Cerebellar nuclear complex (tissue), 1 donor: ENCODE measurements at places on chromosomes 13 and 19.
A peak's percentile ranks its signal among the peaks of the same experiment; 100 is the strongest.

DNA sequence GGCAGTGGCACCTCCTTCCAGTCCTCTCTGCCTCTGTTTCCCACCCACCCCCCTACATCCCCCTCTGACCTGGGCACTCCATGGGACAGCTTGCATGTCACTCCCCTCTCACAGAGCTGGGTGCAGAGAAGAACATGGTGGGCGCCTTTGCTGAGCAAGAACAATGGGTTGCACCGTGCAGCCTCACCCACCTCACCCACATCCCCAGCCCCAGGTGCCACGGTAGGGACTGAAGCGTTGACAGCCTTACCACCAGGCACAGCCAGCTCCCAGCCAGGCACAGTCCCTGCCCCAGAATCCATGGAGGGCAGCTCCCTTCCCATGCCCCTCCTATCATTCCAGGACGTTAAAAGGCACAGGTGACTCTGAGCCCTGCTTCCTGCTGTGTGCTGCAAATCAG, 93.1 kb upstream of the VSTM2B start:
- no peak for DNase-seq

DNA sequence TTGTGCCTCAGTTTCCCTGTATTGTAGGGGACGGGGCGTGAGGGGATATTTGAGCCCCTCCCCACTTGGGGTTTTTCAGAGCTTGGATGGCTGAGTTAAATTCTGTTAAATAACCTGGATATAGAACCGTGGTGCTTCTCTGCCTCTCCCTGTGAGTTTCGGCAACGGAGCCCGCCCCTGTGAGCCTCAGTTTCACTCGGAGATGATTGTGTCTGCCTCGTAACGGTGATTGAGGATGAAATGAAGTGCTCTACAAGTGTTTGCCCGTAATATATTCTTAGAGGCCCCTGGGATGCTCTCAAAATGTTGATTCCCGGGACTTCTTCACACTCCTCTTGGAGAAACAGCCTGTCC, 509 bp downstream of the KXD1 start:
- DNase-seq: no peak

DNA sequence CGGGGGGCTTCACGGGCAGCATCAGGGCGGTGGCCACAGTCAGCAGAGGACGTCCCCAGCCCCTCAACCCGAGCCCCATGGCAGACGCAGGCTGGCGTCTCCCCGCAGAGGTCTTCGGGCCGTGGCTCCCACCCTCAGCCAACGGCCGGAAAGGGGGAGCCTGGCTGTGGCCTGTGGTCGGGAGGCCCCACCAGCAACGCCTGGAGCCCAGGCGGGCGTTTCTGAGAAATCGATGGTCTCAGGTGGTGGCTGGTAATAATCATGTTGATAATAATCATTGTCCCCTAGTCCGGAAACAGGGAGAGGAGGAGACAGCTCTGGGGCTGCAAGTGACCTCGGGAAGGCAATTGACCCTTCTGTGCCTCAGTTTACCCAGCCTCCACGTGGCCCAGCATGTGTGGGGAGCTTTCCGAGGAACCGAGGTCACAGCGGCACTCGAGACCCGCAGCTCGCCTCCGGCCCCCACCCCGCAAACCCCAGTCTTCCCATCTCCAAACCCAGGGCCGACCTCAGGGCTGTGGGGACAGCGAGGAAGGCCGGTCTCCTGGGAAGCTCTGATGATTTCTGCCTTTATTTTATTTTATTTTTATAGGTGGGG, at the start of gene PRSS57:
TSS of gene PRSS57 (minus strand) at position 101 of the 598 bp plus-strand sequence. CDS start at position 79, 22 bp downstream.
- DNase-seq: no peak

DNA sequence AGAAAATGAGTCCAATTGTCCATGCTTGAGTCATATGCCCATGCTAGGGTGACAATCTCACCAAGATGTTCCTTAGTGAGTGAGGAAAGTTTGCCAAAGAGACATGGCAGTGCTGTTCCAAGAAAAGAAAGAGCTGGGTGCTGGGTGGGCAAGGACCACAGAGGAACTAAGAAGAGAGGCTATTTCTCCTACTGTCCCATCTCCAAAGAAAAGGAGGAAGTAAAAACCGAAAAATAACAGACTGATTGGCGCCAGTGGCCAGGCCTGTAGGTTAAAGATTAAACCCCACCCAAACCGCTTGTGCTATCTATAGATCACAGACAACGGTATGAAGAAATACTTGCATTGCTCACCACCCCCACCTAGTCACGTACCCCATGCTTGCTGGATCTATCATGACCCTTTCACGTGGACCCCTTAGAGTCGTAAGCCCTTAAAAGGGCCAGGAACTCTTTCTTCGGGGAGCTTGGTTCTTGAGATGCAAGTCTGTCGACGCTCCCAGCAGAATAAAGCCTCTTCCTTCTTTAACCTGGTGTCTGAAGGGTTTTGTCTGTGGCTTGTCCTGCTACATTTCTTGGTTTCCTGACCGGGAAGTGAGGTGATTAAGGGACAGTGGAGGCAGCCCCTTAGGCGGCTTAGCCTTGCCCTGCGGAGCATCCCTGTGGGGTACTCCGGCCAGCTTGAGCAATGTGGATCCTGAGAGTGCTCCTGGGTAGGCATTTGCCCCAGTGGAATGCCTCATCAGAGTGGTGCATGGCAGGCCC, 606.5 kb downstream of the UQCRFS1 start:
- no peak for DNase-seq

GRCh38 chr13:111020546-111020945, 94.6 kb upstream of the ARHGEF7 start:
- no peak for DNase-seq

GRCh38 chr13:25177012-25177411, 4.9 kb upstream of the AMER2 start:
- DNase-seq: peak; percentile 97

DNA sequence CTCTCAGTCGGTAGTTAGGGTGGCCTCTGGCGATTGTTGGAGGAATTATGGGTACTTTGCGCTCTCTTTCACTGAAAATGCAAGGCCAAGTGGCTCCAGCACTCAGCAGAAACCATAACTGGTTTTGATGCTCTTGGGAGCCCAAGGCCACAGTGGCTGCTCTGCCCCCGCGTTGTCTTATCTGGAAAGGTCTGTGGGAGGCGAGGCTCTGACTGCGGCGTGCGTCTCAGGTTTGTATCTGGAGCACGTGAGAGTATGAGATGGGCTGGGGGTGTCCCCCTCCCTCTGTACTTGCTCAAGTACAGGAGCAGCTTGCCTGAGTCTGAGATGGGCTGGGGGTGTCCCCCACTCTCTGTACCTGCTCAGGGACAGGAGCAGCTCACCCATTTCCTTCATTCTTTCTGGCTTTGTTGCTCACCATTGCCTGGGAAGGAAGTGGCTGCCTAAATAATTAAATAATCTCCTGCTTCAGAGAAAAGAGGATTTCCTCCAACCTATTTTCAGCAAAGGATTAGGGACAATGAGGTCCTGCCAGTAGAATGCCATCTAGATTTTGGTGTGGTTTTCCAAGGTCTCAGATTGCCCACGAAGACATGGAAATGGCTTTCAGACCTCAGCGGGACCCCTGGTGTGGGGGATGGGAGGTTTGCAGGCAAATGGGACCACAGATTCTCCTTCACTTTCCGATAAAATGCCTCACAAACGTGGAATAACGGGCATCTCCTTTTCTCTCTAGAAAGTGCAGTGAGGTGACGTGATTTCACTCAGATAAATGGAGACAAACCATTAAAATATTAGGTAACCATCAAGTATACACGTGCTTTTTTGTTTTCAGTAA, 14.7 kb downstream of the ATP11A start:
- DNase-seq: no peak

DNA sequence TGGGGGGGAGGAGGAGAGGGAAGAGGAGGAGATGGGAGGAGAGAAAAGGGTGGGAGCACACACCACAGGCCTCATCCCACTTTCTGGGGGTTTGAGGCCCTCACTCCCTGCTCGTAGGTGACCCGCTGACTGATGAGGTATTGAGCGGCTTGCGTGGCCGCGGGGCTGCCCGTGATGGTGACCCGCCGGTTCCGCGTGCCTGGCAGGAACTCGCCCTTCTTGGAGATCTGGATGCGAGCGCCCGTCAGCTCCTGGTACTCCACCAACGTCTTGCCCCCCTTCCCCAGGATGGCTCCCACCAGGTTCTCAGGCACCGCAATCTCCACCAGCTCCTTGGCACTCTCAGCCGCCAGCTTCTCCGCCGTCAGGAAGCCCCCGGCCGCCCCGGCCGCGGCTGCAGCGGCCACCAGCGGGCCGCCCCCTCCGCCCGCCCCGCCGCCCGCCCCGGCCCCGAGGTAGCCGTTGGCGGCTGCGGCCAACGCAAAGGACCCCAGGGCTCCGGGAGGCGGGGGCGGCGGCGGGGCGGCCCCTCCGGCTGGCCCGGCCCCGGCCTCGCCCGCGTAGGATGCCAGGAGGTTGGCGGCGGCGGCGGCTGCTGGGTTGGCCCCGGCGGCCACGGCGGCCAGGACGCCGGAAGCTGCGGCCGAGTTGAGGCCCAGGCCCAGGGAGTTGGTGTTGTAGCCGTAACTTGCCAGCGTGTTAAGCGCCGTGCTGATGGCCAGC, 25.4 kb upstream of the NANOS2 start:
- no peak for DNase-seq

DNA sequence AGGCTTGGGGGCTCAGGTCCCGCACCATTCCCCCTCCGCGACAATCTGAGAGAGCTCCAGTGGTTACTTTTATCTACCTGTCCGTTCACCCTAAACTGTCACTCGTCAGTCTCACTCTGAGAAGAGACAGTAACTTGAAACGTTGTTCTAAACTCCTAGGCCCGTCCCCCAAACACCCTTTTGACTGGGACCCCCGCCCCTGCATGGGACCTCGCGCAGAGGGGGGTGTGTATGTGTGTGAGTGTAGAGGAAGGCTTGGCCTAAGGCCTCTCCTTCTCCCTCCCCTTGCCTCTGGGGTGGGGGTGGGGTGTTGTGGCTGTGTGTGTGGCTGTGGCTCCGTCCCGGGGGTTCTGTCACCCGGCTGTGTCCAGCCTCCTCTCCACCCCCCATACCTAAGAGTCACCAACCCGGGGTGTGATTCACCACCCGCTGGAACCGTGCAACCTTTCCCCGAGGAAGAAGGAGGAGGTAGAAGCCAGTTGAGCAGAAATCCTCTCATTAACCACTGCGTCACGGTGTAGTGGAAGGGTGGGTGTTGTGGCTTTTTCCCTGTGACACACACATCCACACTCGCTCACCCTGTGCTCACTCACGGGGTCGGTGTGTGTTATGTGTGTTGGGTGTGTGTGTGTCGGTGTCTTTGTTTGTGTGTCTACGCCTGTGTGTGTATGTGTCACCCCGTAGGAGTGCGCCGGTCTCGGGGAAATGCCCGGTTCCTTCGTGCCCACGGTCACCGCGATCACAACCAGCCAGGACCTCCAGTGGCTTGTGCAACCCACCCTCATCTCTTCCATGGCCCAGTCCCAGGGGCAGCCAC, 2.4 kb downstream of the FOSB start:
- DNase-seq: no peak

GRCh38 chr19:12840091-12841079, 2.1 kb downstream of the MAST1 start:
- peak; percentile 69 for DNase-seq

- DNase-seq: no peak
These were observed 231.5 kb downstream of the FGF14 start for GRCh38 chr13:102170305-102170704.

GRCh38 chr19:45500918-45501729, 2.9 kb downstream of the PPM1N start:
- DNase-seq: no peak

GRCh38 chr13:80547341-80547740, 206.4 kb upstream of the SPRY2 start:
- DNase-seq: no peak

DNA sequence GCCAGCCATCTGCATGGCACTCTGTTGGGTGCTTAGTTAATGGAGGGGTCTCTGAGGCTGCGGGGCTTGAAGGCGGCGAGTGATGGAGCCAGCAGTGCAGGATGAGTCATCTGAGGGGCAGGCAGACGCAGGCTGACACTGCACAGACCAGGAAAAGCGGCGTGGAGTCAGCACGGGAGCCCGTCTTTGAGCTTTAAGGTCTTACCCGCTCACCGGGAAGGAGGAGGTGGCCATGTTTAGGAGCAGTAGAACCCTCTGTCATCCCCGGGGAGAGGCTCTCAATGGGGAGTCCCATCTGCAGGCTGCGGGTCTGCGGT, 13.1 kb downstream of the NAXD start:
- no peak for DNase-seq

GRCh38 chr13:114102131-114102520, 30.3 kb downstream of the RASA3 start:
- DNase-seq: no peak

- no peak for DNase-seq
These were observed 9.0 kb upstream of the ECH1 start for GRCh38 chr19:38840583-38840968.

DNA sequence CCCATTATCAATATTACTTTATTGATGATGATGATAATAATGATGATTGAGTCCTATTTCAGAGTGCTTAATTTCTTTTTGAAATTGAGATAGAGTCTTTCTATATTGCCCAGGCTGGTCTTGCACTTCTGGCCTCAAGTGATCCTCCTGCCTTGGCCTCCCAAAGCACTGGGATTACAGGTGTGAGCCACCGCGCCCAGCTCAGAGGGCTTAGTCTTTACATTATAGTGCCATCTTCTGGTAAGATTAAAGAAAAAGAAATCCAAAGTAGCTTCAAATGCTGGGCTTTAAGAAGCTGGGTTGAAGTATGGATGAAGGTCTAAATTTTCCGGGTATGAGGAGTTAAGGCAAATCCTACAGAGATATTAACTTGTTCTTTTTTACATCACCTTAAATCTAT, 3.4 kb upstream of the ZNF333 start:
- DNase-seq: no peak

DNA sequence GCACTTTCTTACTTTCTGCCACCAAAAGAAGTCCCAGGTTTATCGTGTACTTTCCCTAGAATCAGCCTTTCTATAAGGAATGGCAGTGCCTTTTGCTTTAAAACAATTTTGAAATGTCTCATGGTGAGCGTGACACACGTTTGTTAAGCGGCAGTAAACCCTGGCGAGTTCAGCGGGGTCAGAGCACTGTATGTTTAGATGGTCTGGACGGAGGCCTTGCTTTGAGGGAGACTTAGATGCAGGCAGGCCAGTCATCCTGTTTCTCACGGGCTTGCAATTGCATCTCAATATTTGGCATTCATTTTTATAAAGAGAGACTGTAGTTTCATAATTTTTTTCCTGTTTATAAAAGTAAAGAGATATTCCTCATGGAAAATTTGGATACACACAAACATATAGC, 96.4 kb downstream of the TNFRSF19 start:
- DNase-seq: no peak

DNA sequence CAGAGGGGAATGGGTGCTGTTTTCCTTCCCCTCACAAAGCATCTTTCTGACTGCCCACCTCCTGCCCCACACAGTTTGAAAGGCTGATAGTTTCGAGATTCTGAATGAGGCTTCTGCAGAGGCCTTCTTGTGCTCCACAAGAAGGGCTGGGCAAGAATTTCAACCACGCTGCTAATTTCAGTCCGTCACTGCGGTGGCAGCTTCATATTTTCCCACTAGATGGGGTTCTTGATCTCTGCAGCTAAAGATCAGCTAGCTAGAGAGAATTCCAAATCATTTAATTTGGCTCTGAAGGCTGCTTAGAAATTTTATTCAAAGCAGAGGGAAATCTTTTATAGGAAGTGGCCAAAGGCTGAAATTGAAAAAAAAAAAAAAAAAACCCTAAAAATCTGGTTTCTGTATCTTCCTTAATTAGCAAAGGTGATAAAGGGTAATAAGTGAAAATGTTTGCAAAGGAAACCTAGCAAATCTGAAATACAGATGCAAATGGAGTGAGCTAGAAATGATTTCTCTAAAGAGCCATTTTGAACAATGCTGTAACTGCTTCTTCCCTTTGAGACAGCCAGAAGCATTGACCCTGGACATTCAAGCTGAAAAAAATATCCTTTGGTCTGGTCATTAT, 38.0 kb upstream of the C13orf42 start:
- no peak for DNase-seq

- DNase-seq: no peak
These were observed 16.0 kb upstream of the HSD17B14 start for GRCh38 chr19:48852292-48852691.

GRCh38 chr13:41970918-41971317, 10.0 kb upstream of the VWA8 start:
- DNase-seq: no peak
